M059J (cell line): ENCODE measurements at places on chromosomes 7 and 10. TPM values are rescaled to one million over a fixed set of nuclear protein-coding genes. Genes with fewer than 3 reads are reported as not detected.

- no peak for DNase-seq
These were observed 2.0 kb upstream of the ADAM12 start for GRCh38 chr10:126390324-126390723.

- no peak for DNase-seq
These were observed 695.6 kb downstream of the PARD3 start for GRCh38 chr10:34119456-34119855.

The PCLO gene
- total RNA-seq = 24.3 and 27.1 TPM in 2 replicates

- DNase-seq = peak; percentile 84
These were observed 40.8 kb upstream of the CTBP2 start for GRCh38 chr10:125201108-125201524.

The XRCC2 gene
- total RNA-seq = 9.4 and 11.2 TPM in 2 replicates

The ERVW-1 gene
- 0.02 TPM in 1 of 2 replicates, not detected in the other for total RNA-seq

DNA sequence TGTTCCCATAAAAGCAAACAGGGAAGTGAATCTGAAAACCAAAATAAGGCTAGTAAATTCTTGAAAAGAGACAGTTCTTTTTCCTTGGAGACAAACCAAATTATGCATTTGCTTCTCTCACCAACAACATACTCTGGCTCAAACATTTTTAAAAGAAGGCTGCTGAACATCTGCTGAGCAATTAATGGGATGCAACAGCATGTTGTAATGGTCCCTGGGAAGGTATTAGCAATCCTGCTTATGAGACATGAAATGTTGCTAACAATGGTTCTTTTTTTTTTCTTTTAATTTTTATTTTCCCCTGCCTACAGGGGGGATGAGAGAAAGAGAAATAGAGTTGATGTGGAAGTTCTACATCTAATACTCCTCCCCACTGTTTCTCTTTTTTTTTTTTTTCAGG, 572.1 kb downstream of the SORCS1 start:
- no peak for DNase-seq

- peak; percentile 75 for DNase-seq
These were observed 983 bp downstream of the FZD8 start for GRCh38 chr10:35640951-35641675.

The MICALL2 gene
- total RNA-seq = 5.5 and 11.1 TPM in 2 replicates

- no peak for DNase-seq
These were observed 13.3 kb upstream of the IFIT1B start for GRCh38 chr10:89364531-89364930.
